Aorta (tissue), 5 donors: ENCODE measurements at places on chromosomes 1 and 21. TPM values are rescaled to one million over a fixed set of nuclear protein-coding genes. Genes with fewer than 3 reads are reported as not detected.

CD2 gene
- 5.5 TPM for total RNA-seq

SPOCD1 gene
- total RNA-seq: 9.0 TPM

TBX19 gene
- total RNA-seq: 4.1 TPM

GRCh38 chr1:9597361-9598315, 8.9 kb downstream of the TMEM201 start:
- peak; percentile 26 for DNase-seq

GRCh38 chr1:234601301-234602017, 8.5 kb downstream of the IRF2BP2 start:
- DNase-seq: no peak
